ENCODE measurements at places on chromosomes 5 and 9.
A peak's percentile ranks its signal among the peaks of the same experiment; 100 is the strongest.

DNA sequence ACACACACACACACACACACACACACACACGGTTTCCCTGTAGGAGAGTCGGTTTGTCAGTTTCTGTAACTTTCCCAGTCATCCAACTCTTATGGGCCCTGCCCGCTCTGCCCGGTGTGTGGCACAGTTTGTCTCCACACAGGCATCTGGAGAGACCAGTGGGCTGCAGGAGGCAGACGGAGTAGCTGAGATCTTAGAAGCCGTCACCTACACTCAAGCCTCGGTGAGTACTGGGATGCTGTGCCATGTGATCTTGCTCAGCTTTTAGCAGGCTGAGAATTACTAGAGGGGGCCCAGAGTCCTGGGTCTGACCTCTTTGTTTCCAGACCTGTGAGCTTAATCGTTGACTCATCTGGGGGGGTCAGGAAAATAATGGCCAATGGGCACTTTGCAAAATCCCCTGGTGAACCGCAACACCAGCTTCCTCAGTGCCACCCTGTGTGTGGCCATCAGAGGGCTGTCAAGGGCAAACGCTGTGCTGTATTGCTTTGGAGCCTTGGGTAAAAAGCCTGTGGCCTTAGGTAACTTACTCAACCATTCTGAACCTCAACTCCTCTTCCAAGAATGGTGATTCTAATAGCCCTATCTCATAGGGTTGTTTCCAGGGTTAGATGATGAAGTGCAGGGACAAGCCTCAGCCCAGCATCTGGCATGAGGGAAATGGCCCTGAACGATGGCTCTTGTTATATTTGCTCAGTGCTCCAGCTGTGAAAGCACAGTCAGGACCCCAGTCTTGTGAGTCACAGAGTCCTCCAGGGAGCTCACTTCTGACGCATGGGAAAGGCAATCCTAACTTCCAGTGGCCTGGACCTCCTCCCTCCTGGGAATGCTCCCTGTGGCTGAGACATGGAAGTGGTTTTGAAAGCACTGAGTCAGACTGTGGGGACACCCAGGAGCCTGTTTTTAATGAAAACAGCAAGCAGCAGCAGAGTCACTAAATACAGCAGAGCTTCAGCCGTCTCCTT is 45.6 kb downstream of the COL15A1 start:
- no peak for DNase-seq

GRCh38 chr5:176497852-176498251 is 39.4 kb downstream of the RNF44 start:
- DNase-seq: no peak

DNA sequence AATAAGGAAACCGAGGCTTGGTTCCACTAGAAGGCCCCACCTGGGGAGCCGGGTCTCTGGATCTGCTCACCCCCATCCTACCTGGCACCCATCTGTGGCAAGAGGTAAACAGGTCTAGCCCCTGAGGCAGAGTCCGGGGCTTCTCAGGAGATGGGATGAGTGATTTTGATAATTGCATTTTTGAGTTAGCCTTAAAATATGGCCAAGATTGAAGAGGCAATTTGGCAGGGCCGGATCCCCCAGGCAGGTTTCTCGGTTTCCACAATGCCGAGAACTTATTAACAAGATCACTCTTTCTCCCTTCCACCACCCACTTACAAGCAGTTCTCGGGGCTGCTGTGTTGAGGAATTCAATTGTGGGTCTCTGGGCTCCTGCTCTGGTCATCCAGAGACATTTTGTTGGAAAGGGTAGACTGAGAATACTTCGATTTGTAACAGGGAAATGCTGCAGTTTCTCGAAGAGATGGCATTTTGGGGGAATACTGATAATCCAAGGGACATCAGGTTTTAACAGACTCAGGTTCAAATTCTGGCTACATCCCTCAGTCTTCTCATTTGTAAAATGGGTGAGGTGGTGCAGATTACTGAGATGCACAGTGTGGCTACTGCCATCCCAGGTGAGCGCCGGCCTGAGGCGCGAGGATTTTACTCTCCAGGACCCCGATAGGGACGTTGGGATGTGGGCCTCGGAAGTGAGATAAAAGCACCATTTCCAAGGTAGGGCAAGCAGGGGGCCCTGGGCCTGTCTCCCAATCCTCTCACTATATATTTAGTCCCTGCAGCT is 194.2 kb downstream of the CDK5RAP2 start:
- DNase-seq: no peak

GRCh38 chr5:38802125-38802524 is 43.7 kb upstream of the OSMR start:
- DNase-seq: no peak

DNA sequence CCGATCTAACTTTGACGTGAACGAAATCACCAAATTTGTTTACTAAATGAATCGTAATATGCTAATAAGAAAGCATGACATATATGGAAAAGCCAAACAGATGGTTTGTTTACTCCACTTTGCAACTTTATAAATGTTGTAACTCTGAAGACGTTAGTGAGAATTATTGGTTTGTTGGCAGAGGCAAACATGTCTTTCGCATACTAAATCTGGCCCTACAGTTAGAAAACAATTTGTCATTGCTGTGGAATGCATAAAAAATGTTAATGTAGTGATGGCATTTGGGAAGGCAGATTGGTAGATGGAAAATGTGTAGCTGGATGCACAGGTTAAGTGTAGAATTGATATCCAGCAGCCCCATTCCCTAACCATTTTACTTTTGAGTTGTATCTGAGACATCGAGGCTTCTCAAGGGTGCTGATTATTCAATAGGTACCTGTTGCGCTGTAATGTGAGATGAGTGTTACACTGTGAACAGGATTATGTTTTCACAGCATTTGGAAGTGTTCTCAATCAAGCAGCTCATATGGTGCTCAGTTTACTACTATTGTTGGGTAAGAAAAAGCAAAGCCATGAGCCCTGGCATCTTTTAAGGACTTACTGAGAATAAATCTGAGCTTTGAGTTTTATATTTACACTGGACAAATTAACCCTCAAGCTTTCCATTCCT is 444.8 kb downstream of the BNC2 start:
- DNase-seq: no peak

DNA sequence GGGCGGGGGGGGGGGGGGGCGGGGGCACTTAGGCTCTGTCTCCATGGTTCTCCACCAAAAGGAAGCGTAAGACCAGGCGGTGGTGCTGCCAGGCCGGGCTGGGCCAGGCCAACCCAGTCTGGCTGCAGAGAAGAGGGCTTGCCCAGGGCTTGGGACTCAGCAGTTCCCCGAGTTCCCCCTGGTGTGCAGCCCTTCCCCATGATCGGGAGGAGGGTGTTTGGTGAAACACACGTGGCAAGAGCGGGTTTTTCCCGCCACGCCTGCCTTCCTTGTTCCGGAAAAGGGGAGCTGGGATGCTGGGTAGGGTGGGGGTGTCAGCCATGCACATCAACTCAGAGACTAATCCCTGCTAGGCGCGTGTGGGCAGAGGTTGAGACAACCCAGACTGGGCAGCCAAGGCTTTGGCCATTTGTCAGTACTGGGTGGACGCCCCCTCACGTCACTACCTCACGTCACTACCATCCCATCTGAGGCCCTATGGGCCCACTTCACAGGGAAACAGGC is 32.9 kb downstream of the PRRX2 start:
- no peak for DNase-seq

DNA sequence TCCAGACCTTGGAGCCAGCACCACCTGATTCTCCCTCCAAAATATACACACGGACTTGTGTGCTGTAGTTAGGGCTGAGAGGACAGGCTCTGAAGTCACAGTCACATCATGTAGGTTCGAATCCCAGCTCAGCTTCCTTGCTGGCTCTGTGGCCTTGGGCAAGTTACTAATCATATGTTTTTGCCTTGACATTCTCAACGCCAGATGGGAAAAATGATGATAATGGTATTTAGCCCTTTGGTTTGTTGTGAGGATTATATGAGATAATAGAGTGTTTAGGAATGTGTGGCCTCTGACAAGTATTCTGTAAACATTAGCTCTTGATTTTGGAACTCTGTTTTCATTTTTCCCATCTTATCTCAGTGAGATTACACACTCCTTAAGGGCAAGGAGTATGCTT is 72.5 kb downstream of the PLAC8L1 start:
- no peak for DNase-seq

DNA sequence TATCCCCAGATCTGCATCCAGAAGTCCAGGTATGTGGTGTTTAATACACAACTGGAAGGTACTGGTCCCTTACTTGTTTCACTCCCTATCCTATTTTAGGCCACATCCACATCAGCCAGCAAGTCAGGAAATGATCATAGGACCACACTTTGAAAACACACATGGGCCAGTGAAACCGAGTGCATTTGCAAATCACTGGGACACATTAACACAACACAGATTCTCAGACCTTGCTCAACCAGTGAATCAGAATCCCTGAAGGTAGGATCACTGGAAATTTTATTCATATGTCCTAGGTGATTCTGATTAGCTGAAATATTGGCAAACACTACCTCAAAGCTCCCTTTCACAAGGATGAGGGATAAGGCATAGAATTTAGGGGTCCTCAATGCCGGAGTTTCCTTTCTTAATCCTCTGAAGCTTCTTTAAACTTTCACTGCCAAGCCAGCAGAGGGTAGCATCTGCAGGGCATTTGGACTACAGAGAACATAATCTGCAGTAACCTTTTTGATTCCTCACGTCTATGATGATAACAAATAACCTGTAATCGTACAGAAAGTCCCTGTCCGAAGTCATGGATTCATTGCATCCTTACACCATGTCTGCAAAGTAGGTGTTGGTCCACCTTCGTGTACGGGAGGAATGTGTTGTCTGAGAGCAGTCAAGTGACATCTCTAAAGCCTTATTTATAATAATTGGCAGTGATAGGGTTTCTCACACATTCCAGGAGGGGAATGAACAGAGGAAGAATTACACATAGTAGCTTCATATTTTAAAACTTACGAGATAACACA is 11.0 kb upstream of the ABLIM3 start:
- no peak for DNase-seq

GRCh38 chr9:36572515-36573418 is at the start of gene MELK:
TSS of gene MELK (plus strand) at chr9:36572895. CDS start at chr9:36581682, 8,787 bp downstream.
- peak; percentile 70 for DNase-seq

GRCh38 chr9:135819905-135820304 is 87.4 kb downstream of the CAMSAP1 start:
- DNase-seq: no peak
